Fibroblast of skin of right biceps (primary cell): ENCODE measurements at places on chromosomes 13 and 19.

GRCh38 chr13:96994017-96994857 lies at the start of gene OXGR1:
TSS of gene OXGR1 (minus strand) at chr13:96994476. CDS start at chr13:96987759, 6,717 bp downstream.
- DNase-seq = no peak

DNA sequence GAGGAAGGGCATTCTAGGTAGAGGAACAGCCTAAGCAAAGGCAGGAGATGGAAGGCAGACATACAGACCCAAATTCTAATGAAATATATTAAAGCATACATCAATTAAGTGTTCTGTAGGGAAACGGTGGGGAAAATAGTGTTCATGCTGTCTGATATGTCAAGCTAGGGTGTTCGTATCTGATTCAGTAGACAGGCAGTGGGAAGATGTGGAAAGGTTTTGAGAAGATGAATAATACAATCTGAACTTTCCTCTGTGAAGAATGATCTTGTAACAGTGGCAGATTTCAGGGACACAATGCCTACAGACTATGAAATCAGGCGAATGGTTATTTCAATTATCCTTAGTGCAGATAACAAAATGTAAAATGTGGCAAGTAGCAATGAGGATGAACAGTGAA lies 594.2 kb downstream of the KCTD12 start:
- DNase-seq = no peak

GRCh38 chr13:48595431-48596429 lies 58.0 kb upstream of the CYSLTR2 start:
- peak; percentile 52 for DNase-seq

GRCh38 chr13:45696610-45697226 lies 5.4 kb upstream of the CBY2 start:
- no peak for DNase-seq

DNA sequence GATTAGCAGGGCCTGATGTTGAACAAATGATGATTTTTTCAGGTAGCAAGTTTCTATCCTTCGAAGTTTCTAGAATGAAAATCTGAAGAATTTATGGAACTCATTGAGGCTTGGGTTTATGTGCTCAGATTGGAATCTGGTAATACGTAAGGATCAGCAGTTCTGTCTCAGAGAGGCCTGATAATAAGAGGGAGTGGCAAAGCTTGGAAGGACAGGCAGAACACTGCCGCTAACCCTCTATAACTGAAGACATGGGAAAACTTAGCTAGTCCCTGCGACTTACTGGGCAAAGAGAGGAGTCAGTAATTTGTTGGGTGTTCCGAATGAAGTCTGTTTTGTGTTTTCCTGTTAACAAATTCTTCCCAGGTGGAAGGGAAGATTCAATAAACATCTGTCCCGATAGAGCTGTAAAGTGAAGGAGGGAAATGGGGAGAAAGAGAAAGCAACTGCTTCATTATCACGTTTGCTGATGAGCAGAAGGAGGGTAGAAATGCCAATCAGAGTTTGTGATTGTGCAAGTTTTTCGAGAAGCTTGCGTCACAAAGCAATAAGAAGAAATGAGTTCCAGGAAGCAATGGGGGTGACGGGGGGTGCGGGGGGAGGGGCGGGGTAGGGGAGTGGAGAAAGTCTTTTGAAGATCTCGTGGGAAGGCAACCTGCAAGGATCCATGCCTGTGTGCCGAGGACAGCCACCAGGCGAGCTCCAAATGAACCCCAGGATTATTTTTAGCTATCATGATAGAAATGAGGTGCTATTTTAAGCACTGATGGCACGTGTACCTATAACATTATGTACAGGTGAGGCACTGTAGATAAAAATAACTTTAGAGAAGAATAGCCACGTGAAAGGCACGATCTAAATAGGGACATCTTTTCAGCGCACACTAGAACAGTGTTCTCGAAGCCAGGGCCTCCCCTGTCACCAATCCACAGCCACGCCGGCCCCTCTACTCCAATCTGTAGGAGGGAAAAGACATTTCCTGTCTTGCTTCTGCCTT lies 224.1 kb downstream of the FGF9 start:
- no peak for DNase-seq

DNA sequence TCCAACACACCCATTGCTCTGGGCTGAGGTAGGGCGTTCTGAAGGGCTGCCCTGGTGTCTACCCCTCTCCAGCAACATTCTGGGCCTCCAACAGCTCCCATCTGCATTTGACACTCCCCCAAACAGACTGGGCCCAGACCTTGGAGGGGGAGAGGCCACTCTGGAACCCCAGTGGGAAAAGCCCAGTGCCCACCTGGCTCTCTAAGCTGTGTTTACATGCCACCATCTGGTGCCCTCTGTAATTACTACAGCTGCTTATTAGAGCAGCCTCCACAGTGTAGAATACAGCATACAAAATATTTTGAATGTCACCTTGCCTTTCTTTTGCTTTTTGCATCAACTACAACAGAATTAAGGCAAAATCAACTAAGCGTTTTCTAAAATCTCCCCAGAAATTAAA lies 35.8 kb upstream of the TM9SF2 start:
- DNase-seq = no peak

DNA sequence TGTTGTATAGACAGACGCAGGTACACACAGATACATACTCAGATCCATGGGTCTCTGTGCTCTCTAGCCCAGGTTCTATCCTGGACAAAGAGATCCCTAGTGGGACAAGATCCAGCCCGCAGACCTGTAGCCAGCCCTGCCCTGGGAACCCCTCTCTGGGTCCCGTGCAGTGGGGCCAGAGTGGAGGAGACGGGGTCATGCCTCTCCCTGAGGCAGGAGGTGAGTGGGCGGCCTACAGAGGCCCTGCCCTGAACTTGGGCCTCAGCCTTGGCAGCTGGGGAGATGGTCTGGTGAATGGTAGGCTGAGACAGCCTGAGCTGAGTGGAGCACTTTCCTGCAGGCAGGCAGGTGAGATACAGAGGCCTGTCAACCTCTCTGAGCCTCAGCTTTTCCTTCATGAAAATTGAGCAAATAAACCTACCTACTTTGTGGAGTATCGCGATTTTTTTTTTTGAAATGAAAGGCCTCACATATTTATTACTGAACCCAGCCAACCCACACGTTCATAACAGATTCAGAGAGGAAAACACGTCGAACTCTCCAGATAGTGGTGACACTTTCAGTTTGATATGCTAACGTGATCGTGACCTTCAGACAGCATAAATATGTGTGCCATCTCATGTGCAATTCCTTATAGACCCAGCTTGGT lies 3.4 kb upstream of the JUND start:
- no peak for DNase-seq

GRCh38 chr13:77599351-77599750 lies 63.8 kb downstream of the SCEL start:
- no peak for DNase-seq

GRCh38 chr13:50460358-50460757 lies 383.1 kb downstream of the DLEU7 start:
- DNase-seq = no peak

DNA sequence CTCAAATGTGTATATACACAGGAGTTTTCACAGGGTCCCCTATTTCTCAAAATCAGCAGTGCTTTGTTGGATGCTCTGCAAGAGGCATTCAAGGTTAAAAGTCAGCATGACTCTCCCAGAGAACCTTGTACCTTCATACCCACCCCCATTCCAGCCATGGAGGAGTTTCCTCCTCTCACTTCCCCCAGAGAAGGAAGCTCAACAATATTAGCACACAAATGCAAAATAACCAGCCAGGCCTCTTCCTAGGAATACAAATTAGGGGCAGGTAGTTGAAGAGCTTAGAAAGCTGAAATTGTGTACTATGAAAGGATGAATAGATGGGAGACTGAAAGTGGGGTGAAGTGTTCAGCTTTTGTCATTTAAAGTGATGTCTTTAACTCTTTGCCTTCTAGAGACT lies 43.8 kb downstream of the SPRY2 start:
- no peak for DNase-seq
